Astrocyte of the cerebellum (primary cell): ENCODE measurements at places on chromosomes 6 and 20.

- no peak for DNase-seq
Measured at GRCh38 chr20:31617432-31618104, 12.5 kb downstream of the ID1 start.

GRCh38 chr6:168605964-168606363, 165.0 kb downstream of the SMOC2 start:
- no peak for DNase-seq

DNA sequence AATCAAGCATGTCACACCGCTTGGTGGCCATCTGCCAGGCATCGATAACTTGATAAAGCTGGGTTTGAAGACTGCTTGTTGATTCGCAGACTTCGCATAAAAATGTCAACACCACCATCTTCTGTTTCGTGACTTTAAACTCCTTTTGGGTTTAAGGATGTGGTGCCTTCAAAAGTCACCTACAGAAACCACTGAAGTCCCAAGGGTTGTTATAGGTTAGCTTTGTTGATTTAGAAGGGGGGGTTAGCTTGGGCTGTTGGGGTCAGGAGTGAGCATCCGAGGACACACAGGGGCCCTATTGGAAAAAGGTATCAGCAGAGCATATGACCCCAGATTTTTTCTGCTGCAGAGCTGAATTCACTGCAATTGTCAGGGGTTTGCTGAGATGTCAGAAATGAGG, 76.7 kb upstream of the SSTR4 start:
- DNase-seq, result no peak

DNA sequence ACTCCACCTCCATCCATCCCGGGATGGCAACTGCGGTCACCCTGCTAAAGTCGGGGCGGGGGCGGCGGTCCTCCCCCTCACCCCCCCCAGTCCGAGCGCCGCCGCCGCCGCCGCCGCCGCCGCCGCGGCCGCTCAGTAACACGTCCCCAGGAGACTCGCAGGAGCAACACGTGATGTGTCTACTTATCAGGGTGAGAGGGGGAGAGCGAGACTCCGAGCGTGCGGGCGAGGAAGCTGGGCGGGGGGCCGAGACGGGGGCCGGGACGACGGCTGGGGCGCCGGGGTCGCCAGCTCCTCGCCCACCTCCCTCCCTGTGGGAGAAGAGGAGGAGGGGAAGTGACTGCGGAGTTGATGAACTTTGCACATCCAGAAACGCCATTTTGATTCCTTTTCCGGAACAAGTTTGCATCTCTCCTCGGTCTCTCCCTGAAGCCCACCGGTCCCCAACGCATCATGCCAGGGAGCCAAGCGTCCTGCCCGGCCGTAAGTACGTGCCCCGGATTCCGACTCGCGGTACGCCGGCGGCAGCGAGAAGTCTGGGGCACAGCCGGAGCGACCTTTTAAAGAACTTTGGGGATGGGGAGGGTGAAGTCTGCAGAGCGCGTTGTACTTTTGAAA, at the start of gene RREB1:
TSS of gene RREB1 (plus strand) at position 384 of the 618 bp plus-strand sequence. CDS start 73,951 bp downstream, outside the sequence.
- DNase-seq, result no peak

- no peak for DNase-seq
Measured at GRCh38 chr6:65610746-65611145, 96.3 kb downstream of the EYS start.

GRCh38 chr20:62780696-62781095, 15.6 kb upstream of the MRGBP start:
- DNase-seq, result no peak

DNA sequence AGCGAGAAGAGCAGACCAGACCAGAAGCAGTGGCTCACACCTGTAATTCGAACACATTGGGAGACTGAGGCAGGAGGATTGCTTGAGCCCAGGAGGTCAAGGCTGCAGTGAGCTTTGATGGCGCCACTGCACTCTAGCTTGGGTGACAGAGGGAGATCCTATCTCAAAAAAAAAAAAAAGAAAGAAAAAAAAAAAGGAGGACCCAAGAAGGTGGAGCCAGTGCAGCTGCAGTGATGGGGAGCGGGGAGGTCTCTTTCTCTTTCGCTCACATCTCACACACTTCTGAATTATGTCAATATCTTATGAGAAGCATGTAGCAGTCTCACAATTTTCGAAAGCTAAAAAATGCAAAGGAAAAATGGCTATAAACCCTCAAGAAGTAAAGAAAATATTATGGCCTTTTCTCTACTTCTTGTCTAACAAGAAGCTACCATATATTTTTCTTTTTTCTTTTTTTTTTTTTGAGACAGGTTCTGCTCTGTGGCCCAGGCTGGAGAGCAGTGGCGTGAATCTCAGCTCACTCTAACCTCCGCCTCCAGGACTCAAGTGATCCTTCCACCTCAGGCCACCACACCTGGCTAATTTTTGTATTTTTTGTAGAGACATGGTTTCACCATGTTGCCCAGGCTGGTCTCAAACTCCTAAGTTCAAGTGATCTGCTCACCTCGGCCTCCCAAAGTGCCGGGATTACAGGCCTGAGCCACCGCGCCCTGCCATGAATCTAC, 3.8 kb upstream of the SPO11 start:
- DNase-seq, result no peak

GRCh38 chr6:68741501-68742386, 106.7 kb downstream of the ADGRB3 start:
- DNase-seq, result no peak

GRCh38 chr6:83511901-83512681, at the start of gene PRSS35:
TSS of gene PRSS35 (plus strand) at chr6:83512534. CDS start at chr6:83523442, 10,908 bp downstream.
- DNase-seq, result no peak

GRCh38 chr6:138948546-138949179, 39.4 kb downstream of the REPS1 start:
- DNase-seq, result no peak

GRCh38 chr6:11785774-11786579, 7.4 kb upstream of the ADTRP start:
- no peak for DNase-seq

- DNase-seq, result no peak
Measured at GRCh38 chr20:32894711-32895355, 36.1 kb downstream of the EFCAB8 start.

DNA sequence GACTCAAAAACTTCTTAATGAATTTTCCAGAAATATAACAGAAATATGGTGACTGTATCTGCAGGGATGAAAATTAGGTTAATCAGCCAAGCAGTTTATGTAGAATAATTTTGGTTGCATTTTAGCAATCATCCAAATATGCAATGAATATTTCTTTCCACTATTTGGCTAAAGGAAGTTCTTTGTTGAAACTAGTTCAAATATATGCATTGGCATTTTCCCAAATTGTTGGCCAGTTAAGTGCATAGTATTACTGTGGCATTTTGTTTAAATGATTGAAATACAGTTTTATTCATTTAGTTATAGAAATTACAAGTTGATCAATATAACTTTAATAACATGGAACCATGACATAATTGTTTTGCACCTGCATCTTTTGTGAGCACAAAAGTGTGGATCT, 115.5 kb downstream of the DOK5 start:
- DNase-seq, result no peak

- no peak for DNase-seq
Measured at GRCh38 chr6:157885211-157885788, 62.3 kb downstream of the SNX9 start.

GRCh38 chr6:41157323-41157722, 3.2 kb upstream of the TREML1 start:
- DNase-seq, result no peak

DNA sequence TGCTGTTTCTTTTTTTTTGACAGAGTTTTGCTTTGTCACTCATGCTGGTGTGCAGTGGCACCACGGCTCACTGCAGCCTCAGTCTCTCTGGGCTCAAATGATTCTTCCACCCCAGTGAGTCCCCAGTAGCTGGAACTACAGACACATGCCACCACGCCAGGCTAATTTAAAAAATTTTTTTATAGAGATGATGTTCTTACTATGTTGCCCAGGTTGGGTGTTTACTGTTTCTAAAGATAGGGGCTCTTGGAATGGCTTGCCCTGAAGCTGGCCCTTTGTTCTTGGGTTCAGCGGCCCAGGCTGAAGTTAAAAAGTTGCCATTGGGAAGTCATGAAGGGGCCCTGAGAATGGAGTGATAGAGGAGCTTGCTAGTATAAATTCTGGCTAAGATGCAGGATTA, 16.5 kb downstream of the RALGAPB start:
- DNase-seq, result no peak

DNA sequence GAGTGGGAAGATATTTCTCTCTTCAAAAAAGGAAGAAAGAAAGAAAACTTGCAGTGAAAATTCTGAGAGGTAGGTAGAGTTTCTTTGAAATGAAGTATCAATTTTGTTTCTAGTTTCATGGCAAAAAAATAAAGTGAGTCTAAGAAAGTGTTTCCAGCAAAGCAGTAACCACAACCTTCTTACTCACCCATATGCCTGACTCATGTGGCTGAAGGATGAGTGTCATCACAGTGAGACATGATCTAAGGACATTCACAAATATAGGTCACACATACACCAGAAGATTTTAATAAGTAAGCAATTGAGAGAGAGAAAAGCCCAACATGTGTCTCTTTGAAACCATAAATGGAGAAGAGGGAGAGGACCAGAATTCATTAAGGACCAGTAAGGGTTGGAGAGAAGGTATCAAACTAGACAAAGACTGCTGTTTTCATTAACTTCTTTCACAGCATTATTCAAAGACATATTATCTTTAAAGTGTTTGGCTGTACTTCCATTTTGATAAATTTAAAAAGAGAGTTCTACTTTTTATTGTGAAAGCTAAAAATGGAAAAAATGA, 169.5 kb downstream of the FRK start:
- peak; percentile 20 for DNase-seq

DNA sequence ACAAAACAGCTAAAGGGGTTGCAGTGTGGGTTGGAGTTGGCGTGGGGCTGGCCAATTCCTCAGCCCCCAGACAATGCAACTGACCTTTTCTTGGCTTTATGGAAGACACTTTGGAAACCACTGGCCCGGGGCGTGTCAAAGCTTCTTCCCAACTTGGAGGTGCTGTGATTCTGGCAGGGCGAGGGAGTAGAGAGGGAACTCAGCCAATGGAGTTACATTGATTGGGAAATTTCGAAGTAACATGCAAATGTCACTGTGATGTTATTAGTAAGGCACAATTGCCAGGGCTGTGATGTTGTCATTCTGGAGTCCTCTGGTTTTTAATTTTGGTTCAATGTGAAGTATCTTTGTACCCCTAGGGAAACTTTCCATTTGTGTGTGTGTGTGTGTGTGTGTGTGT, 41.5 kb upstream of the EPB41L1 start:
- DNase-seq, result no peak

DNA sequence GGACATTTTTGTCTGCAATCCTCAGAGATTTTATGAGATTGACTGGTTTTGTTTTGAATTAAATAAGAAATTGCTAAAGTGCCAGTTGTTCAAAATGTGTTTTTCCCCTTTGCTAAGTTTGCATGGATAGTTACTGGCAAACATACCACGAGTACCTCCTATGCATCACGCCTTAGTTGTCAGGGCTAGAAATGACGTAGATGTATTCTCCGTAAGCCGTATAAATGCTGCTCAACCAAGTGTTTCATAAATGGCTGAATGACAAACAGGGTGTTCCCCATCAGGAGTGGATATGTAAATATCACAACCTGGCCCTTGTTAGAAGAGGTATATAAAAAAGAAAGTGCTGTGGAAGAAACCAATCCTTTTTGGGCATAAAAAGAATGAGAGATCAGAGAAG, 341.1 kb upstream of the ZFP64 start:
- no peak for DNase-seq

- DNase-seq, result peak; percentile 22
Measured at GRCh38 chr6:12060780-12061609, 48.9 kb downstream of the HIVEP1 start.

DNA sequence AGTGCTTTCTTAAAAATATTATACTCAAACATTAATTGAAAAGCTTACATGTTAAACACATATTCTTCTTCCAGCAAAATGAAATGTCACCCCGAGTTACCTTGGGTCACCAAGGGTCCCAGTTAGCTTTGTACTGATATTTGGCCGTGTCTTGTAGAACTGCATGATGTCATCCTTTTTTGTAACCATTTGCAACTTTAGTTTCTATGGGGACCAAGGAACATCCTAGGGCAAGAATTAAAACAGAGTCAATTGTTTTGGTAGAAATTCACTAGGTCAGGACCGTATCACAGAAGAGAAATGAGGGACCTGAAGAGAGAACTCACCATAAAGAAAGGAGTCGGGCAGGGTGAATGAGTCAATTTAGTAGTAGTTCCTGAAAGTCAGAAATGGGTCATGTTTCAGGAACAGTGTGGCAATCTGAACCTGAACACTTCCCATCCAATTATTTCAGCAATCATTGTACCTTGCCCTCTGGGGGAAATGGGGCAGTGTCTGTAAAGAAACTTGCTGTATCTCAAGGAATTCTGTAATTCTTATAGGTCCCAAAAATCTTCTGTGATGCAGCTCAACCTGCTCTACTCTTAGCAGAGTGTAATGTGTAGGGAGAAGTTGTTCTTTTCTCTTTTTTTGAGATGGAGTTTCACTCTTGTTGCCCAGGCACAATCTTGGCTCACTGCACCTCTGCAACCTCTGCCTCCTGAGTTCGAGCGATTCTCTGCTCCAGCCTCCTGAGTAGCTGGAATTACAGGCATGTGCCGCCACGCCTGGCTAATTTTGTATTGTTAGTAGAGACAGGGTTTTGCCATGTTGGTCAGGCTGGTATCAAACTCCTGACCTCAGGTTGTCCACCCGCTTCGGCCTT, 5.3 kb upstream of the AKAP7 start:
- no peak for DNase-seq

DNA sequence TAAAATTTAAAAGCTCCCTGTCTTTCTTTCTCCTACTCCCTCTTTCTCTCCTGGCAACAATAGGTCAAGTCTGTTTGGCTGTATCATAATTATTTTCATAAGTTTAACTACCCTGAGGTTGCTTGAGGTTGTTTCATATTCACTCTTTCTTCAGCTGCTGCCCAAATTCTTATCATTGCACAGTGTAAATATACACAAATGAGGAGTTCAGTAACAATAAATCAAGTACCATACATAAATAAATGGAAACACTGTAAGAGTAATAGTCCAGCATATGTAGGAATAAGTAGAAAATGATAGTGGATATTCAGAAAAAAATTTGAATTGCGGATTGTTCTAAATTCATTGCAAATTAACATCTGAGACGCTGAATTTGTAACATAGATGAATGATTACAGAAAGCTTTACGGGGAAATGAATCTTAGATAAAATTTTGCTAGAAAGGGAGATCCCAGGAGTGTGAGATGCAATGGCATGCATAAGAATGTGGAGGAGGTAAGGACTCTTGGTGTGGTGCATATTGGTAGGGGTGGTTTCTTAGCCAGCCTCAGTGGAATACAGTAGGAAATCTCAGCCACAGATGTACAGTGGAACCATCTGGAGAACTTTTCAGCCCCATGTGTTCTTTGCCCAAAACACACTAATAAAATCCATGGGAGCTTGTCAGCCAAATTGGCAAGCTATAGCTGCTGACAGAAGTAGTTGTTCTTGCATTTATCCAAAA, 480.7 kb downstream of the HTR1B start:
- no peak for DNase-seq

DNA sequence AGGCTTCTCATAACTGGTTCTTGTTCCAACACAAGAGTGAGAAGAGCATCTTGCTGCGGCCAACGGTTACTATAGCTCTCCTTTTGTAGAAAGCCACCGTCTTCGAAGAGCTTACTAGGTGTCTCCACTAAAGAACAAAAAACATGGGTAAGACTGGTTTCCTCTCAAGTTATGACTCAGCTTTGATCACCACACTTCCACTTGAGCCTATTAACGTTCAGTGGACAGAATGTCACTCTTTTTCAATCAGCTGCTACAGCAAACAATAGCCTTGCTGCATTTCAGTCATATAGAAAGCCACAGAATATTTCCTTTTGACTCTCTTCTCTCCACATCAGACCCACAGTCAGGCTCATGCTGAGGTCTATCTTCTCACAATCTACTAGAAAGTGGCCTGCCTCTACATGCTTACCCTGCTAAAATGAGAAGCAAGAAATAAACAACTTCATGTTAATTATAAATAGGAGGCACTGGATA, 243.5 kb upstream of the PREP start:
- DNase-seq, result no peak

GRCh38 chr6:11315743-11316437, 83.4 kb upstream of the NEDD9 start:
- DNase-seq, result peak; percentile 12
